Suppressor macrophage treated with lipopolysaccharide for 4 hours (primary cell): ENCODE measurements at places on chromosomes 16 and 17.

- DNase-seq = no peak
These were observed 8.4 kb downstream of the ZNF652 start for GRCh38 chr17:49353607-49354006.

DNA sequence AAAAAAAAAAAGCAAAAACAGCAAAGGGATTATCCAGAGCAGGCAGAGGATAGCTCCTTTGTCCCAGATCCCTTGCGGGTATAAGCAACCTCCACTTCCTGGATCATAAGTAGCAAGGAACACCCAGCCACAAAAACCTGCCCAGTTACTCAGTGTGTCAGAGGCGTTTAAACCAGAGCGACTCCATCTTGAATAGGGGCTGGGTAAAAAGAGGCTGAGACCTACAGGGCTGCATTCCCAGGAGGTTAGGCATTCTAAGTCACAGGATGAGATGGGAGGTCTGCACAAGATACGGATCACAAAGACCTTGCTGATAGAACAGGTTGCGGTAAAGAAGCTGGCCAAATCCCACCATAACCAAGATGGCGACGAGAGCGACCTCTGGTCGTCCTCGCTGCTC is 33.4 kb upstream of the HELZ start:
- DNase-seq = no peak

DNA sequence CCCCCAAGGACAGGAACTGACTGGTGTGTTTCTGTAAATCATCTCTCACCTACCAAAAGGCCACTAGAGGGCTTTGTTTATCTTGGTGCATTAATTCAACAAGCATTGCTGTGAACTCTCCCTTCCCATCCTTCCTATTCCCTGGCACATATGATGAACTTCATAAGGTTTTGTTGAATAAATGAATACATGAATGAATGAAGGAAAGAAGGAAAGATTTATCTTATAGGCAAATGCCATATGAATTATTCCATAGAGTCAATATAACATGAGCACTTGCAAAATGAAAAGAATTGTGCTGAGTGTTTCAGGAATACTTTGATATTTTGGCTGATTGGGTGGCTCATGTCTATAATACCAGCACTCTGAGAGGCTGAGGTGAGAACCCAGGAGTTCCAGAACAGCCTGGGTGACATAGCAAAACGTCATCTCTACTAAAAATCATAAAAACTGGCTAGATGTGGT is 4.3 kb downstream of the SPDYE4 start:
- DNase-seq = peak; percentile 37

GRCh38 chr16:30725418-30725792 is 22.8 kb upstream of the PHKG2 start:
- no peak for DNase-seq

- peak; percentile 72 for DNase-seq
These were observed 8.1 kb downstream of the CLTC start for GRCh38 chr17:59627770-59628171.
